M059J (cell line): ENCODE measurements at places on chromosomes 1 and 21. TPM values are rescaled to one million over a fixed set of nuclear protein-coding genes. Genes with fewer than 3 reads are reported as not detected.

- DNase-seq, result peak; percentile 23
Observed at GRCh38 chr1:93744299-93744988, 62.8 kb upstream of the BCAR3 start.

TRIM45 gene
- 1.5 and 4.2 TPM in 2 replicates for total RNA-seq

GRCh38 chr1:237879195-237879594, 11.5 kb downstream of the ZP4 start:
- peak; percentile 78 for DNase-seq

GRCh38 chr1:211133393-211133835, 534 bp downstream of the KCNH1 start:
- peak; percentile 55 for DNase-seq

- DNase-seq, result peak; percentile 67
Observed at GRCh38 chr1:62175568-62176179, 19.0 kb upstream of the L1TD1 start.

OVAAL gene
- 0.05 and 0.79 TPM in 2 replicates for total RNA-seq

GRCh38 chr1:243462929-243463697, 207.3 kb downstream of the SDCCAG8 start:
- DNase-seq, result no peak

IGSF9 gene
- total RNA-seq, result 0.25 and 0.32 TPM in 2 replicates

DNA sequence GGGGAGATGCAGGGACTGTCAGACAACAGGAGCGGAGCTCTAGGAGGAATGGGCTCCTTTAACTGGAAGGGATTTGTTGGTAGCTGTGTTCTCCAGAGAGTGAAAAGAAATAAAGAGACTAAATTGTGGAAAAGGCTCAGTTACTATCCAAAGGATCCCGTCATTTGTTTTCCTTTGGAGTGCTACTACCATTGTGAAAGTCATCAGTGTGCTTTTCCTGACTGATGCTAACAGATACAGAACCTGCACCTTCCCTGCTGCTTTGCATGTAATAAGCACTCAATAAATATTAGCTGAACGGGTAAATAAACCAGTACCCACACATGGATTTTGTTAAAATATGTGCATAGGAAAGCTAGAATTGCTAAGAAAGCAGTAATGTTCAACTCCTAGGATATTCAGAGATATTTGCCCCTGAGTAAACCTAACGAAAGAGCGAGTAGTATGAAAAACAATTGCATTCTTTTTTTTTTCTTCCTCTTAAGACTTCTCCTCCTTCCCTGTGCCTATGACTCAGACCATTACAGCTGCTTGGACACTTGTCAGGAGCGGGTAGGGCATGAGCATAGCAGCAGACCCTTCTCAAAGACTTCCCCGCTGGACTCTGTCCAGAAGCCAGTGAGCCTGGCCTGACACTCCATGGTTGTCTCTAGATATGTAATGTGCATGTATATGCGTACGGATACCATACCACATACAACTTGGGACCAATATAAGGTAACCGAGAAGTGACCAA, 41.7 kb downstream of the PTGFRN start:
- DNase-seq, result peak; percentile 44

OR2L2 gene
- not detected in 2 replicates for total RNA-seq

KLF17 gene
- 0.37 and 0.64 TPM in 2 replicates for total RNA-seq

DNA sequence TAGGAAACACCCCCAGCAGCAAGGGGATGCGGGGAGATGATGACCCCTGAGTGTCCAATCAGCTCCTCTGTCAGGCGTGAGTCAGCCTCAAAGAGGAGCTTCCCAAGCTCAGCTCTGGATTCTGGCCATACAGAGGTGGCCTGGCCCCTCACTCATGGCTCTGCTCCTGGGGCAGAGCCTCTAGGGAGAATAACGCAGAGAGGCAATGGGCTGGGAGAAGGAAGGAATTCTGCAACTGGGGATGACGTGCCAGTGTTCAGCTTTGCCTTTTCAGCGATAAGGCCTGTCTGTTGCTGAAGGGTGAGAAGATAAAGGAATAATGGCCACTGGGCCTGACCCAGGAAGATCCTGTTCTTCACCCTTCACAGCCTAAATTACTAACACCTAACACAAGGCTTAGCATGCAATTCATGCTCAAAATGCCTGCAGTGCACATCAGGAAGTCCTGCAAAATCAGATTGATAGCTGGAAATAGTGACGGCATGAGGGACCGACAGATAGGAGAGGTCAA, 92.2 kb downstream of the TBX19 start:
- DNase-seq, result no peak

- DNase-seq, result no peak
Observed at GRCh38 chr1:16491056-16491675, 22.9 kb downstream of the RNU1-1 start.
